ENCODE measurements at places on chromosomes 7 and 10.

- DNase-seq, result no peak
Observed at GRCh38 chr10:102744374-102745051, 765 bp downstream of the WBP1L start.

DNA sequence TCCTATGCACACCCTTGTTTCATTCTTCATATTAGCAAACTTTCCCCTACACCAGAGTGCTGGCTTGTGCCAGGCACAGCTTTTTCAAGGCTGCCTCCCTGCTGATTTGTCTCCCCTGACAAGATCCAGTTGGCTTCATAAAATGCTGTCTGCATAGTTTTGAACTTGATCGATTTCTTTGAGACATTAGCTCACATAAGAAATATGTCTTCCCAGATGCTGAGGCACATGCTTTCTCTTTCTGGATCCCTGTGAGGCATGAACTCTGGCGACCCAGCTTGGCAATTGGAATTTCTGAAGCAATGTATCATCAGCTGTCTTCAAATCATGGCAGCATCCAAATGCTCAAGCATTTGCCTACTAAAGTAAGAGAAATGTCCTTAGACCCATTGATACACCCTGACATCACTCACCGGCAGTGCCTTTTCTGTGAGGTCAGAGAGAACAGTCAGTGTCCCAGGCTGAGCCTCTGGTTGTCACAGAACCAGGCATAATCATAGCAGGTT lies 616.4 kb upstream of the GHITM start:
- no peak for DNase-seq

GRCh38 chr7:7219216-7219615 lies 36.9 kb downstream of the C1GALT1 start:
- no peak for DNase-seq

- DNase-seq, result peak; percentile 4
Observed at GRCh38 chr7:106895246-106895864, 30.3 kb downstream of the PIK3CG start.

DNA sequence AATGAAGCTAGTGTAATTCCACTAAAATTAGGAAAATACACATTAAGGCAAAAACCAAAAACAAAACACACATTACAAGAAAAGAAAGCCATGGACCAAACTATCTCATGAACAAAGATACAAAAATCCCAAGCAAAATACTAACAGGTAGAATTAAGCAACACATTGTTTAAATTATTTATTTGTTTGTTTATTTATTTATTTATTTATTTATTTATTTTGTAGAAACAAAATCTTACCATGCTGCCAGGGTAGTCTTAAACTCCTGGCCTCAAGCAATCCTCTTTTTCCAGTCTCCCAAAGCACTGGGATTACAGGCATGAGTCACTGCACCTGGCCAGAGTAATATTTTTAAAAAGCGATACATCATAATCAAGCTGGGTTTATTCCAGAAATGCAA lies 6.8 kb upstream of the SLC29A3 start:
- DNase-seq, result no peak

DNA sequence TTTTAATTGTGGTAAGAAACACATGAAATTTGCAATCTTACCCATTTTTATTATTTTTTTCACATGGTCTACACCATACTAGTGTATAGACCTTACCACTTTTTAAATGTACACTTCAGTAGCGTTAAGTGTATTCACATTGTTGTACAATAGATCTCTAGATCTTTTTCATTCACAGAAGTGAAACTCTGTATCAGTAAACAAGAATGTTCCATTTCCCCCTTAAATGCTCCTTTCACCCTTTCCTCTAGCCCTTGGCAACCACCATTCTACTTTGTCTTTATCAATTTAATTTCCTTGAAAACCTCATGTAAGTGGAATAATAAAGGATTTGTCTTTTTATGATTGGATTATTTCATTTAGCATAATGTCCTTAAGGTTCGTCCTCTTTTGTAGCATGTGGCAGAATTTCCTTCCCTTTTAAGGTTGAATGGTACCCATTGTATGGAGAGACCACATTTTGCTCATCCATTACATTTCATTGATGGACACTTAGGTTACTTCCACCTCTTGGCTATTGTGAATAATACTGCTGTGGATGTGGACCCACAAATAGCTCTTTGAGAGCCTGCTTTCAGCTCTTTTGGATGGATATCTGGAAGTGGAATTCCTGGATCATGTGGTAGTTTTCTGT lies 45.7 kb downstream of the SNX10 start:
- no peak for DNase-seq

GRCh38 chr10:26739071-26739631 lies 41.6 kb downstream of the PDSS1 start:
- no peak for DNase-seq

DNA sequence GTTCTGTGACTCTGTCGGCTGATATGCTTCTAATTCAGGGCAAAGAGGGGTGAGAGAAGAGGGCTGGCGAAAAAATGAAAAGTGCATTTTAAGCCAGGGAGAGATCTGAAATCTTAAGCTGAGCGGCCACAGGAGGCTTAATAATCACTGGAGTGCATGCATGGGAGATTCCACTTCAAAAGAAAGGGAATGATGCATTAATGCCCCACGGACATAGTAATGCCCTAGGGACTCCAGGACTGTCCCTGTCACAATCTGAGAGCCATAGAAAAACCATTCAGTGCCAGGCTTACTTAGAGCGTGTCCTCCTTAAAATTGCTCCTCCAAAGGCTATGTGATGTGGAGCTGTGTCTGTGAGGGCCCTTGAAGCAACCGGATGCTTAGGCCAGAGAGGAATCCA lies 75.1 kb downstream of the NHLRC2 start:
- no peak for DNase-seq

GRCh38 chr7:98641646-98642500 lies 24.8 kb downstream of the NPTX2 start:
- DNase-seq, result no peak

Data from stimulated activated CD4-positive, alpha-beta T cell treated with anti-CD3 and anti-CD28 coated beads, TNF-alpha, amount 100 ng/mL, for 48 hours (primary cell).